Activated CD4-positive, alpha-beta T cell treated with anti-CD3 and anti-CD28 coated beads, Interleukin-10, Interleukin-2, amounts not matched to agents 100 ng/mL and 50 ng/mL, durations not matched to agents 16 hours and 8 hours (primary cell): ENCODE measurements at places on chromosomes 16 and 17.
A peak's percentile ranks its signal among the peaks of the same experiment; 100 is the strongest.

DNA sequence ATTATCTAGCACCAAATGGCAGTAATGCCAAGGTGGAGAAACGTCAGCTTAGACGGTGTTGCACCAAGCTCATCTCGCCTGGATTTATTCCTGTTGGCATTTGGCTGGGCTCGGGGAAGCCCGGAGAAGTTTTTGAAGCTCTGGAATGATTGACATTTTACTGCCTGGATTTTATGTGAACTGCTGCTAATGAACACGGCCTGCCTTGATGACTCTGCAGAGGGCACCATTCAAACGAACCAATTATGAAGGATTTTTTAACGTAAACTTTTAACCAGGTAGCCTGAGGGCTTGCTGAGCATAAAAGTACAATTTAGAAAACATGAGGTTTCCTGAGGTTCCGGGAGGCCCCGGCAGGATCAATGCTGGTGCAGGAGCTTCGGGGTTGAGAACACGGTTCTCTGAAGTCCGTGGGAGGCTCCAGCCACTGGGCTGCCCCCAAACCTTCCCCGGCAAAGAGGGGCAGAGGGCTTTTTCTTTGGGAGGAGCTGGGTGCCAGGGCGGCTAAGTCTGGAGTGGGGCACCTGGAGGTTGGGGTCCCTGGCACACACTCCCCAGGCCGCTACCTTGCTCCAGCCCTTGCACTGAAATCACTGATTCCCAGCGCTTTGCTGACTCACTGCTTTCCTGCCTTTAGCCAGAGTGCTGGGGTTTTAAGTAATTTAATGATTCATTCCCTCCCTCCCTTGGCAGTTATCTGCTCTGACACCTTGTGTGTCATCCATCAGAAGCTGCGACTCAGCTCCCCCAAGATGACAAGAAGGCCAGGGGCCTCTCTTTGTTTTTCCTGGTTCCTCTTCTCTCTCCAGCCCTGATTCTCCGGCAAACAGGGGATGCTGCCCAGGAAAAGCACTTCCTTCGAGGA, 161.2 kb upstream of the IRX3 start:
- peak; percentile 34 for DNase-seq

- DNase-seq: no peak
Observed at GRCh38 chr16:66084306-66084705, 282.2 kb upstream of the CDH5 start.

DNA sequence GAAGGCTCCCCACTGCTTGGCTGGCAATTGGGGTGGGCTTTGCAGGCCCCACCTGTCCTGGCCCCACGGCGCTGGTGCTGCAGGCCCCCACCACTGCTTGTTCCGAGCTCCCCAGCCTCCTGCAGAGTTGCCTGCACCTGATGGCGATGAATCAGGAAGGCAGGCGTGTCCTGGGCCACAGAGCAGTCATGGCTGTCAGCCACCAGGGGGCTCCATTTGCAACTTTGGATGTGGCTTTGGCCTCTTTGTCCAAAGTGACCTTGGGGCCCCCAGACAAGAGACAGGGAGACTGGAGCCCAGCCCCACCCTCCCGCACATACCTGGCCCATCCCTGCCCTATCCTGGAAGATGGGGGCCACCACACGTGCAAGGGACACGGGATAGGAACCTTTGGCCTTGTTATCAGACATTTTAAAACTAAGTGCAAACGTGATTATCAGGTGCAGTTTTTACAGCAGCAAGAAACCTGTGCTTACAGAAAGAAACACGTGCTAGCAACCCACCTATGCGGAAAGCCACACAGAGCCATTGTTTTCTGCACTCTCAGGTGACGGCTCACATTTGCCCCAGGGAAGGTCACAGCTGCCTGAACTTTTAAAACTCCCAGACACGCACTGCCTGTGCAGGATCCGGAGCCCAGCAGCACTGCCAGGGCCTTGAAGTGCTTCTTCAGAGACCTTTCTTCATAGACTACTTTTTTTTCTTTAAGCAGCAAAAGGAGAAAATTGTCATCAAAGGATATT, at the start of gene DNASE1:
DNASE1 (plus strand) TSS at position 443 of the 743 bp plus-strand sequence. CDS start 683 bp downstream, outside the sequence.
- peak; percentile 70 for DNase-seq

DNA sequence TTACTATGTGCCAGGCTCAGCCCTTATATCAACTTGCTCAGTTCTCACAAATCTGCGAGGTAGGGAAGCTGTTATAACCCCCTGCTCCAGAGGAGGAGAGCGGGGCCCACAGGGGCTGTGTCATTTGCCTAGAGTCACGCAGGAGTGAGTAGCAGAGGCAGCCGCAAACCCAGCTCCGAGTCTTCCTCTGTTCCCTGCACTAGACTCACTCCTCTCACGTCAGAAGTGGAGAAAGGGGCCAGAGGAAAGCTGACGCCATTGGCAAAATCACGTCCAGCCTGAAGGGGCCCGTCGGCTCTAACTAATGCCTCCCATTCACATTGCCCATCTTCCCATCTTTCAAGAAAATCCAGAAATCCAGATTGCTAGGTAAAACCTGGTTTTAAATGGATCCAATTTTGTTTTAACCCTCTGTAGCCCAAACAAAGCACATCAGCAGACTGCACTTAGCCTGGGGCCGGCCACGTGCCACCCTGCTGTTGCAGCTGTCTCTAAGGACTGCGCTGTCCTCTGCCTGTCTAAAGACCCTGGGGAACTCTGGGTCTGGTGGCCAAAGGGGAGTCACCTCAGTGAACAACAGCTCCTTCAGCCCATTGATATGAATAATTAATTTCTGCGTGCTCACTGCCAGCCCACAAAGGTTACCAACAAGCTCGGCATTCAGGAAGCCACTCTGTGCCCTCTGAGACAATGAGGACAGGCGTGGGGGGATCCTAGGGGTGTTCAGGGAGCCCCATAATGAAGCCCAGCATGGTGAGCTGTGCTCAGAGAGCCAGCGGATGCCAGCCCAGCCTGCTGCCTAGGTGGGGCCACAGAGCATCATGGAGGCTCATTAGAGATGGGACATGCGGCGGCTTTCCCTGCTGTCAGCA, 36.7 kb upstream of the ABR start:
- no peak for DNase-seq

DNA sequence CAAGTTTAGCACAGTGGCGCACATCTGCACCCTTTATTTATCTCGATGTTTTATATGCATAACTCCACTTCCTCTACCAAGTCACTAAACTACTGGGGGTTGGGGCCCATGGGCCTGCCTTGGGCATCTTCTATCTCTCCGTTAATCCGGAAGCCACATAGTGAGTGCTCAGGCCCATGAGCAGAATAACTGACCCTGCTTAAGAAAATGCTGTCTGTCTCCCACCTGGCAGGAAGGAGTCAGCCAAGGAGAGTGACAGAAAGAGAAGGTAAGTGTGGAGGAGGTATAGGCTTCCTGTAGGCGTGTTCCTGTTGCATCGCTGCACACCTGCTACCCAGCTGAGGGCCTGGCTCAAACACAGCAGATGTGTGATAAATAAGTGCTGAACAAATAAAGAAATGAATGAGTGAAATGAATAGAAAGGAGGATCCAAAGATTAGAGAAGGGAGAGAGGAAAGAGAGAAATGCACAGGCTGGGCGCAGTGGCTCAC, 320.1 kb downstream of the SLC39A11 start:
- DNase-seq: no peak

- DNase-seq: no peak
Observed at GRCh38 chr17:69445132-69445531, 30.6 kb downstream of the MAP2K6 start.

GRCh38 chr17:9987779-9988585, 82.9 kb upstream of the RCVRN start:
- DNase-seq: peak; percentile 40

DNA sequence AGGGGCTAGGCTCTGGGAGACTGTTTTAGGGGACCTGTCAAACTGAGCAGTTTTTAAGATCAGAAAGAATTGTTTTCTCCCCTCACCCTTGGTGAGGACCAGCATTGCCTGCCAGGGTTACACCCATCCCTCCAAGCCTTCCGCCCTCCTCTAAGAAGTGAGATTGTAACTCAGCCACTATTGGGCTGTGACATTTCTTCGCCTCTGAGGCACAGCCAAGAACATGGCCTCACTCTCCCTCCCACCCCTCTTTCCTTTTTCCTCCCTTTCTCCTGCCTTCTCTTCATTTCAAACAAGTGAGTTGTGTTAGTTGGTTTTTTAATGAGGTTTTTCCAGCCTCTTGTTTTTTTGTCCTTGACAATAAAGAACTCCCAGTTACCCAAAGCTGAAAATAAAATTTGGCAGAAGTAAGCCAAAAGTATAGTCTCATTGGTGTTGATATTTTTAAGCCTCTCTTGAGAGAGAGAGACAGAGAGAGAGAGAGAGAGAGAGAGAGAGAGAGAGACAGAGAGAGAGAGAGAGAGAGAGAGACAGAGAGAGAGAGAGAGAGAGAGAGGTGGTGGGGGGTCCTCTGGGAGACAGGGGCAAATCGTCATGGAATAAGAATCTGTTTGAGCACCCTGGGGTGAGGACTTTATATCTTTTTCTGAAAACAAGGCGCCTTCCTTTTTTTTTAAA, 77.2 kb upstream of the TBX2 start:
- DNase-seq: no peak

GRCh38 chr17:55735731-55736405, 13.2 kb upstream of the TMEM100 start:
- DNase-seq: peak; percentile 72

DNA sequence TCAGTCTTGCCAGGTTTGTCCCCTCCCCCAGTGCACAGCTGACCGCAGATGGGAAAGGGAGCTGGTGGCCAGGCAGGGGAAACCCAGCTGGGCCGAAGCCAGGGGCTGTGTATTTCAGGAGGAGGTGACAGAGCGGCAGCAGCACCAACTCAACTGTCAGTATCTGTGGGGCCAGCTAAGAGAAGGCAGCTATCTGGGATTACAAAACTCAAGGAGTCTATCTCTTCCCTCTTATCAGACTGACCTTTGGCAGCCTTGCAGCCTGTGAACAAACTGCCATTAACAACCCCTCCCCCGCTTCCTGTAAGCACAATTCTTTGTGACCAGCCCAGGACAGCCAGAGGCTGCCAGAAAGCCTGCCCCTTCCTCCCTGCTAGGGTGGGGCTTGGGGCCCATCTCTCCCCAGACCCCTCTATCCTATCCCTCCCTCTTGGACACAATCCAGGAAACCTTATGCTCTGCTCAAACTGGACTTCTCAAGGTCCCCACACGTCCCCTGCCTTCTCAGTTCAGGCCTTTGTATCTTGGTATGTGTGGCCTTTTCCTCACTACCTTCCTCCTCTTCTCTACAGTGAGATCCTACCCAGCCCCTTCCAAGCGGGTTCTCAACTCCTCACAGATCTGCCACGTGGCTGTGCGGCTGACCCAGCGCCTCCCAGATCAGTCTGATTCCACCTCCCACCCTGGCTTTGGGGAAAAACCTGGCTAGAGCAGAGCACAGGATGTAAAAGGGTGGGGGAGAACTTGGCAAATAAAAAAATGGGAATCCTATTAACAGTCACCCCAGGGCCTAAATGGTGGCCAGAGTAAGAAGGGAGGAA, 10.5 kb downstream of the ST3GAL2 start:
- peak; percentile 86 for DNase-seq

DNA sequence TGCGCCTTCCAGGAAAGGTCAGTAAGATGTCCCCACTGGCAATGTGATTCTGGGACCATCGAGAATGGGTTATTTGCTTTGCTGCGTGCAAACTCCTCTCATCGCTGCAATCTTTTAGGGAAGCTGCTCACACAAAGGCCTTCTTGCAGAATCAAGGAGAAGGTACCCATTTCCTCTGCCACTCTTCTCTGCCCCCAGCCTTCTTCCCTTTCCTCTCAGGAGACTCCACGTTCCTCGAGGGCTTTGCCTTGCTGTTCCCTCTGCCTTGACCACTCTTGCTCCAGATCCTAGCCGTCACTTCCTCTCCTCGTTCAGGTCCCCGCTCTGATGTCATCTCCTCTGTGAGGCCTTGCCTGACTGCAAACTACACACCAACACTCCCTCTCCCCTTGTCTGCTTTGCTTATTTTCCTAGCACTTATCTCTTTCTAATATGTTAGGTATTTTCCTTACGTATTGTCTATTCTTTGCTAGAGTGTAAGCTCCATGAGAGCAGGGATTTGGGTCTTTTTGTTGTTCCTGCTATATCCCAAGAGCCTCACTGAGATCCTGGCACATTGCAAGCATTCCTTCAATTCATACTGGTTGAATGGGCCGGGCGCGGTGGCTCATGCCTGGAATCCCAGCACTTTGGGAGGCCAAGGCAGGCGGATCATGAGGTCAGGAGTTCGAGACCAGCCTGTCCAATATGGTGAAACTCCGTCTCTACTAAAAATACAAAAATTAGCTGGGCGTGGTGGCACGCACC, 5.3 kb upstream of the CRK start:
- DNase-seq: no peak

GRCh38 chr17:29238133-29238850, 8.4 kb upstream of the CRYBA1 start:
- DNase-seq: no peak

GRCh38 chr16:57693550-57693949, 1.1 kb upstream of the DRC7 start:
- no peak for DNase-seq

GRCh38 chr17:76234354-76234679, 6.0 kb downstream of the RNF157 start:
- DNase-seq: peak; percentile 83

- no peak for DNase-seq
Observed at GRCh38 chr16:9378876-9379275, 287.4 kb downstream of the HAPSTR1 start.

GRCh38 chr17:44914148-44914547, 1.2 kb downstream of the GFAP start:
- no peak for DNase-seq

- DNase-seq: no peak
Observed at GRCh38 chr17:74522381-74523105, 8.7 kb downstream of the CD300LB start.

GRCh38 chr16:52953215-52953614, 99.5 kb downstream of the CHD9NB start:
- no peak for DNase-seq

DNA sequence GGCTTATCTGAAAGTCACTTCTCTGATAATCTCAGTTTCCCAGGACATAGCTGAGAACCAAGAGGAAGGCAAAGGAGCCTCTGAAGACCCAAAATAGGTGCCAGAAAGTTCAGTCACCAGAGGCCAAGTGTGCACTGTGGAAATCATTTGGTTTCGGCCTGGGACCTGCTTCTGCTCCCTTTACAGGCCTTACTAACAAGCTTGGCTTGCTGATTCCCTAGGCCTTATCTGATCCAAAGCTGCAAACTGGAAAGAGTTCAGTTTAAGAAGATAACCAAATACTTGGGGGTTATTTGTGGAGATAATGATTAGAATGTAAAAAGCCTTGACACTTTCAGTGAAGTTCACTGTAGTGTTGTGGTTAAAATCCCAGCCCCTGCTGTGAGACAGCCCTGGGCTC, 17.0 kb downstream of the ITGA3 start:
- DNase-seq: no peak

DNA sequence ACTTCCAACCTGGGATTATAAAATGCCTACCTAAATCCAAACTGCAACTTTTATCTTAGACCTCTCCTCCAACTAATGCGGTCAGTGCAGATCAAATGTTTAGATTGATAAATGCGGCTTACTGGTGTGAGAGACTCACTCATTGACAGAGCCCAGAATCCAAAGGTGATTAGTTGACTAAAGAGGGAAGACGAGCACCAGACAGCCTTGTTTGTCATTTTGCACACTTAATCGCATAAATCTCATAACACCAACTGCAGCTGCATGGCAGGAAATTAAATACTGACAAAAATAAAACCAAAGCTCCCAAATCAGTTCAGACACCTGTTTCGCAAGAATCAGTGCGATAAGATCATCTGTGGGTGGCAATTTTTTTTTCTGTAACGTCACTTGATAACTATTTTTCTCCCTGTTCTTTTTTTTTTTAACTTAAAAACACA, 35.9 kb downstream of the NACA2 start:
- DNase-seq: no peak
